ENCODE measurements at places on chromosomes 3 and 15.
A peak's percentile ranks its signal among the peaks of the same experiment; 100 is the strongest.

DNA sequence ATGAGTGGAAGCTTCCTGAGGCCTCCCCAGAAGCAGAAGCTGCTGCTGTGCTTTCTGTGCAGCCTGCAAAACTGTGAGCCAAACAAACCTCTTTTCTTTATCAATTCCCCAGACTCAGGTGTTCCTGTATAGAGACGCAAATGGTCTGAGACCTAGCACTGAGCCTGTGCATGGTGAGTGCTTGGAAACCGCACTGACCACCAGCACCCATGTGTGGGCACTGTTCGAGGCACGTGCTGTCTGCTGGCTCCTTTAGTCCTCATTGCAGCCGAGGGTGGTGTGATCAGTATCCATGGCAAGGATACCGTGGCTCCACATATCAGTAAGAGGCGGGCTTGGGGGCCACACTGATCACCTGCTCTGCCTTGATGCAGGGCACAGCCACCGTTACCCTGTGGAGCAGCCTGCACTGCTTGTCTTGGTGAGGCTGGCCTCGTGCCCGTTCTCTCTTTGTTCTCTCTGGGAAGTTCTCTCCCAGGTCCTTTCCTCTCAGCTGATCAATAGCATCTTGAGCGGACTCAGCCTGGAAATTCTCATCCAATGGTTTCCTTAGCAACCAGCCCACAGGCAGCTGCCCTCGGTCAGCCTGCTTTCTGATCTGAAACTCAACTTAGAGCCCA, 101.0 kb downstream of the PLXNA1 start:
- H3K27ac ChIP-seq = no peak overlapping the region

DNA sequence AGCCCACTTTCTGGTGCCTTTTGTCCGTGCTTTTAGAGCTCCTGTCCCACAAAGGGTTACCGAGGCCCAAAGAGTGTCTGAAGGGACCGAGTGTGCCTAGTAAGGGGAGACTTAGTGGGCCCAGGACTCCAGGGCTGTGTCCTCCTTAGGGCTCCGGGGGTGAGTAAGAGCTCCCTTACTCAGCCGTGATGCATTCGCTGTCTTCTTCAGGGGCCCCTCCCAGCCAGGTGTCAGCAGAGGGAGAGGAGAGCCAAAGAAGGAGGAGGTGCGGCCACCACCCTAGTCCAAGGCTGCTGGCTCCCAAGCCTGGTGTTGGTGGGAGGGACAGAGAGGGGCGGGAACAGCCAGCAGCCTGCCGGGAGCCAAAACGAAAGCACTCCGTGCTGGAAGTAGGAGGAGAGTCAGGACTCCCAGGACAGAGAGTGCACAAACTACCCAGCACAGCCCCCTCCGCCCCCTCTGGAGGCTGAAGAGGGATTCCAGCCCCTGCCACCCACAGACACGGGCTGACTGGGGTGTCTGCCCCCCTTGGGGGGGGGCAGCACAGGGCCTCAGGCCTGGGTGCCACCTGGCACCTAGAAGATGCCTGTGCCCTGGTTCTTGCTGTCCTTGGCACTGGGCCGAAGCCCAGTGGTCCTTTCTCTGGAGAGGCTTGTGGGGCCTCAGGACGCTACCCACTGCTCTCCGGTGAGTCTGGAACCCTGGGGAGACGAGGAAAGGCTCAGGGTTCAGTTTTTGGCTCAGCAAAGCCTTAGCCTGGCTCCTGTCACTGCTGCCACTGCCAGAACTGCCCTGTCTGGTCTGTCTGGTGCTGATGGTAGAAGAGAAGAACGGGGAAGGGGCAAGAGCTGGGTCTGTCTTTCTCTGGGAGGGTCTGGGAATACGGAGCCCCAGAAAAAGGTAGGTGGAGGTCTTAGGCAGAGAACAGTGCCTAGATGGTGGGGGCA, at the start of gene IL17RC:
IL17RC (plus strand) TSS at position 365 of the 947 bp plus-strand sequence; CDS start at position 583, 218 bp downstream.
- no peaks in the 10 kb centered on the region for H3K36me3 ChIP-seq
- H3K27me3 ChIP-seq = peaks cover 8% of the 10 kb centered on the region
- peaks cover 29% of the 10 kb centered on the region for H3K4me1 ChIP-seq

GRCh38 chr3:42183991-42184632, 81.9 kb downstream of the CCK start:
- peaks cover 2% of the 10 kb centered on the region for H3K27me3 ChIP-seq
- H3K36me3 ChIP-seq = peaks cover 28% of the 10 kb centered on the region
- H3K4me1 ChIP-seq = peaks cover 10% of the 10 kb centered on the region
- DNase-seq = no peak
- no peak overlapping the region for H3K4me3 ChIP-seq

GRCh38 chr15:63252292-63252691, 25.1 kb upstream of the APH1B start:
- H3K27me3 ChIP-seq = no peaks in the 10 kb centered on the region
- H3K36me3 ChIP-seq = peaks cover 43% of the 10 kb centered on the region
- DNase-seq = no peak
- H3K4me3 ChIP-seq = no peak overlapping the region
- H3K4me1 ChIP-seq = peaks cover 37% of the 10 kb centered on the region

DNA sequence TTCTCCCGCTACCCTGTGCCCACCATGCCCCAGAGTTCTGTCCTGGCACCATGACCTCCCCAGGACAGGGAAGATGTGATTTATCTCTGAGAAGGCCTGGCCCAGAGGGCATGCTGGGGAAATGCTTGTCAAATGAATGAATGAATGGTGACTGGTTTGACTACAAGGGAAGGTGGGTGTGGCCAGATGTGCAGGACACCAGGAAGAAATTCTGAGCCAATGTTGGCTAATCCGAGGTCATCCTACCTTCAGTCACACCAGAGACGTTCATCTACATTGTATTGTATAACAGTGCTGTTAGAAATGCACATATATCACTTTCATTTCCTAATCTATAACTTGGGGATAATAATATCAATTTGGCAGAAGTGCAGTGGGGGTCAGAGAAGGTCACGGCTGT, 138.4 kb downstream of the FAM43A start:
- H3K4me1 ChIP-seq = no peaks in the 10 kb centered on the region
- no peak overlapping the region for H3K27ac ChIP-seq
- H3K4me3 ChIP-seq = no peak overlapping the region
- H3K36me3 ChIP-seq = no peaks in the 10 kb centered on the region
- no peak for DNase-seq
- peaks cover 6% of the 10 kb centered on the region for H3K27me3 ChIP-seq

- H3K27ac ChIP-seq = peak overlapping the region; percentile 49
- H3K27me3 ChIP-seq = peaks cover 4% of the 10 kb centered on the region
- no peak overlapping the region for H3K4me3 ChIP-seq
- peaks cover 26% of the 10 kb centered on the region for H3K4me1 ChIP-seq
- no peak for DNase-seq
- H3K36me3 ChIP-seq = peaks cover 14% of the 10 kb centered on the region
These were observed 5.1 kb downstream of the FSIP1 start for GRCh38 chr15:39777496-39777895.

GRCh38 chr15:58545307-58546065, 113.7 kb downstream of the LIPC start:
- no peaks in the 10 kb centered on the region for H3K36me3 ChIP-seq
- H3K4me1 ChIP-seq = peaks cover 34% of the 10 kb centered on the region
- no peak overlapping the region for H3K27ac ChIP-seq
- no peak overlapping the region for H3K4me3 ChIP-seq
- peaks cover 4% of the 10 kb centered on the region for H3K27me3 ChIP-seq
- no peak for DNase-seq

DNA sequence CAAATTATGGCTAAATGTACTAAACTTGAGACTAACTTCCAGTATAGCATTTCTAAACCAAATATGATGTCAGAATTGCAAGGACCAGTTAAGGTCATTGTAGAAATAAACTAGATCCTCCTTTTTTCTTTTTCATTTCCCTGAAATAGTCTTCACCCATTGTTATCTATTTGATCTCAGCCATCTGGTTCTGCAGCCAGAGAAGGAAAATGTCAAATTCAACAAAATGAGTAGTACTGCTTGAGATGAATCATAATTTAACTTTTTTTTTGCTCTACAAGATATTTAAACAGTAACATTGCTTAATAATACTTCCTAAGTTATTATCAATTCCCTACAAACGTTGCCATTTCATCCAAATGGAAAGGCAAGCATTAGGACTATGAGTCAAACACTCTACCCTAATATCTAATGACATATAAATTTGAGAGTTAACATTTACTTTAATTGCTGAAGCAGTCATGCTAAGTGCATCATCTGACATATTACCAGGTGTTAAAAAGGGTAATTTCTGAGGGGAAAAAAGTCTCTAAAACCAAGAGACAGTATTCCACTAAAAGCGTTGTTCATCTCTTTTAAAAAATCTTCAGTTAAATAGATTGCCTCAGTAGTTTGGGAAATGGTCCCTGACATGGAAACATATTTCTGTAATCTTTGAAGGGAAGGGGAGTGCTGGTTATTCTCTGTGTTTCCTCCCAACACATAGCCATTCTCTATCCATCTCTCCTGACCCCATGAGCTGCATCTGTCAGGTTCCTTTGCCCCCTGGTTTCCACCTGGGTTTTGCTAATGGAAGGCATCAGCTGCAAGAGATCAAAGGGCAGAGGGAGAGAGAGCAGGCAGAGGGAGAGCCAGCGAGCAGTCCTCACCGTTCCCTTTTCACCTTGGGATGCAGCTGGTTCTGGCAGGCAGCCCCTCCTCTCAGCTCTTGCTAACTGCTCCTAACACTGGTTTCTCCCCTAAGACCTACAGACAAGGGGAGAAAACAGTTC, 138.5 kb downstream of the ARPP21 start:
- peaks cover 57% of the 10 kb centered on the region for H3K4me1 ChIP-seq
- peaks cover 4% of the 10 kb centered on the region for H3K27me3 ChIP-seq
- no peaks in the 10 kb centered on the region for H3K36me3 ChIP-seq
- H3K4me3 ChIP-seq = no peak overlapping the region

- peak; percentile 63 for DNase-seq
- no peaks in the 10 kb centered on the region for H3K36me3 ChIP-seq
- H3K4me3 ChIP-seq = no peak overlapping the region
- H3K27ac ChIP-seq = no peak overlapping the region
These were observed 21.7 kb upstream of the GMNC start for GRCh38 chr3:190883973-190884832.

DNA sequence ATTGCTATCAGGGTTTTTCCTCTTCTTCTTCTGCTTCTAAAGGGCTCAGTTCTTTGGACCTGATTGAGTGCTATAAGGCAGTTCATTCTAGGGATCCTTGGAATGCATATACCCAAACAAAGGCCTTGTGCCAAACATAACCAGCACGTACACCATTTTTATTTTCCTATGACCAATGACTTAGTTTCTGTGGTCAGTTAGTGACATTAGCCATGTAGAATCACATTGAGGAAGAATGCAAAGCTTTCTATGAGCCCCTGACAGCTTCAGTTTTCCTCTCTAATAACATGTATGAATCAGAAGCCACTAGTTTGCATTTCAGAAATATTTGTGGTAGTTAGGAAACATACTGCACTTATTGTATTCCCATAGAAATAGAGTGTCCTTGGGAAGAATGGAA, 240.0 kb downstream of the THRB start:
- no peak for DNase-seq
- peaks cover 3% of the 10 kb centered on the region for H3K27me3 ChIP-seq
- H3K4me1 ChIP-seq = peaks cover 6% of the 10 kb centered on the region
- no peaks in the 10 kb centered on the region for H3K36me3 ChIP-seq
- no peak overlapping the region for H3K4me3 ChIP-seq
